ENCODE measurements at places on chromosomes 5 and 9.

DNA sequence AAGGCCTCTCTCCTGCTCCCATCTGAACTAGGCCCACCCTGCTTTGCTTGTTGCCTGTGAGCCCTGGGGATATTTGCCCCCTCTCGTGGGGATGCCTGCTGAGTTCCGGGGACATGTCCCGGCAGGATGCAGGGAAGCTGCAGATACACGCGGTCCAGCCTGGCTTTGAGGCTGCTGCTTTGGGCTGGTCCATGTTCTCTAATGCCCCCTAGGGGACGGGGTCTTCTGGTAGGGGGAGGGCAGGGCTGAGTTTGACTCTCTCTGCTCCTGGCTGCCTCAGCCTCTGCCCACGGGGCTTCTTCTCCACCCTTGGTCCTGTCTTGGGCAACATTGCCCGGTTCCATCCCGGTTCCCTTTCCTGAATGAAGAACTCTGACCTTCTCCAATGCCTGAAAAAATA lies 84.9 kb upstream of the ASS1 start:
- DNase-seq = no peak

DNA sequence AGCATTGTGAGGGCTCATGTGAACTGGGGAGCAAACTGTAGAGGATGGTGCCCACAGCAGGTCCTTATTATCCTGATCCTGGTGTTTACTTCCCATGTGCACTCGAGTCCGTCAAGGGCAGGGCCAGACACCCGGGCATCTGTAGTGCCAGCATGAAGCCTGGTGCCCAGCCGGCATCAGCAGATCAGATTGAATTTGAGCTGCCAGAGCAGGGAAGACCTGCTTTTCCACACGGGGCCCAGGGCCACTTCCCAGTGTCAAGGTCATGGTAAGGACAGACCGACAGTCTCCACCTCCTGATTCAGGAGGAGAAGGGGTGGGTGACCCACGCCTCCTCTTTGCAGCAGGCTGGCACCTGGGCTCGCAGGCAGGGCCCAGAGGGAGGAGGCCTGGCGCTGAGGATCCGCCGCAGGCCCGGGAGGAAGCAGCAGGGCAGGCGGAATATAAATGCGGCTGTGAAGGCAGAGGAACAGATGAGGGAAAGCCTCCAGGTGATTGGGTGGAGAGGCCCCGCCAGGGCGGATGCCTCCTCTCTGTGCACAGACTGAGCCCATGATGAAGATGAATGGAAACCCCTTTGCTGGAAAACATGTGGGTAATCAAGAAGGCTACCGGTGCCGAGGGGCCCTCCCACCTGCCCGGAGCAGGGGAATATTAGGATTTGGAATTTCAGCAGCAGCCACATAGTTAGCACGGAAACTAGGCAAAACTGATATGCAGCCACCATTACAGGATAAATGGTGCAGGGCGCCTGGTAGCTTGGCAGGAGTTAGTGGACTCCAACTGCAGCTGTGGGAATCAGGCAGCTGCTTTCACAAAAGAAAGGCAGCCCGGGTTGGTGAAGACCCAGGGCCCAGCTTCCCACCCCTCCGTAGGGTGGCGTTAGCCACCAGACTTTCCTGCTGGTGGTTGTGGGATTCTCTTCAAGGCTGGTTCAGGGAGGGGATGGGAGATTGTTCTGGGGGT lies 114.9 kb downstream of the GAPVD1 start:
- no peak for DNase-seq

DNA sequence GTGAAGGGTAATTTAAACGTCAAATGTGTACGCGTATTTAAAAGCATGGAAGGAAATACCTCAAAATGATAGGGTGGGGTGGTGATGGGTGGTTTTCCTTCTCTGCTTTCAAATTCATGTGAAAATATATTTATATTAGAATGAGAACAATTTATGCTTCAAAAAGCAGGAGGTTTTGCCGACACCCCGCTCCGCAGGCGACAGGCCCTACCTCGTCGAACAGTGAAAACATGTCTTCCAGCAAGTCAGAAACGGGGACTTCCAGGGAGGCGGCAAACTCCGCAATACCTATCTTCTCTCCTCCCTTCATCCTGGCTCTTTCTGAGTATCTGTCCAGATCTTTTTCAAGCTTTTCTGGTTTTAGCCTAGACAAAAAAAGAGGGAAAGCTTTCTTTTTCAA lies 28.5 kb upstream of the SLC6A3 start:
- no peak for DNase-seq

- DNase-seq = no peak
Observed at GRCh38 chr5:97094579-97095317, 47.7 kb downstream of the LIX1 start.

GRCh38 chr5:57698802-57699201 lies 216.2 kb upstream of the ACTBL2 start:
- peak; percentile 8 for DNase-seq

- DNase-seq = no peak
Observed at GRCh38 chr9:87181670-87182069, 234.4 kb upstream of the GAS1 start.

GRCh38 chr9:135045928-135046738 lies 41.3 kb upstream of the OLFM1 start:
- DNase-seq = no peak

GRCh38 chr5:133053448-133053847 lies 1.6 kb downstream of the HSPA4 start:
- DNase-seq = no peak

DNA sequence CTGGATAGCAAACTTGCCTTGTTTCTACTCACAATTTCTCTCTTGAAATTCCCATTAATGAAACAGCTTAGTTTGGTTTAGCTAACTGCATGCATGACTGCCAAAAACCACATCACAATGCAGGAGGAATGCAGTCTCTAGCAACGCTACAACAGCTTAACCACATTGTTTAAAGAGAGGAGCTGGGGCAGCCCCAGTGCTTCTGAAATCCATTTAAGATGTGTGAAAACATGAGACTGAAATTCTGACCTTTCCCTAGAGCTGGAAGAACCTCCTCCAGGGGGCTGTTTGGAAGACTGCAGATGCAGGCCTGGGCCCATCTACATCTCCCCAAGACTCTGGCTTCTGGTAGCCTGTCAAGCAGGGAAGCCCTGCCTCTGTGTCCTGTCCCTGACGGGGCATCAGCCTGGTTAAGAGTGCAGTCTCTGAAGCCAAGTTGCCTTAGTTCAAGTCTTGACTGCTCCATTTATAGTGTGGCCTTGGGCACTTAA lies 157.1 kb downstream of the ZNF462 start:
- DNase-seq = no peak

- no peak for DNase-seq
Observed at GRCh38 chr5:72539038-72539437, 31.8 kb upstream of the ZNF366 start.

DNA sequence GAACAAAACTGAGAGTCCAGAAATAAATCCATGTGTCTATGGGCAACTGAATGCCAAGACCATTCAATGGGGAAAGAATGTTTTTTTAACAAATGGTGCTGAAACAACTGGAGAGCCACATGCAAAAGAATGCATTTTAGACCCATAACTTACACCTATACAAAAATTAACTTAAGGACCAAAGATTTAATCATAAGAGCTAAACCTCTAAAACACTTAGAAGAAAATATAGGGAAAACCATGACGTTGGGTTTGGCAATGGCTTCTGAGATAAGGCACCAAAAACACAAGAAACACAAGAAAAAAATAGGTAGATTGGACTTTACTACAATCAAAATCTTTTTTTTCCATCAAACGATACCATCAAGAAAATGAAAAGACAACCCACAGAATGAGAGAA lies 48.4 kb upstream of the ANKRD33B start:
- no peak for DNase-seq

- DNase-seq = no peak
Observed at GRCh38 chr9:38694676-38695075, 25.3 kb downstream of the FAM240B start.

- no peak for DNase-seq
Observed at GRCh38 chr5:100026606-100027005, 508.6 kb upstream of the FAM174A start.

DNA sequence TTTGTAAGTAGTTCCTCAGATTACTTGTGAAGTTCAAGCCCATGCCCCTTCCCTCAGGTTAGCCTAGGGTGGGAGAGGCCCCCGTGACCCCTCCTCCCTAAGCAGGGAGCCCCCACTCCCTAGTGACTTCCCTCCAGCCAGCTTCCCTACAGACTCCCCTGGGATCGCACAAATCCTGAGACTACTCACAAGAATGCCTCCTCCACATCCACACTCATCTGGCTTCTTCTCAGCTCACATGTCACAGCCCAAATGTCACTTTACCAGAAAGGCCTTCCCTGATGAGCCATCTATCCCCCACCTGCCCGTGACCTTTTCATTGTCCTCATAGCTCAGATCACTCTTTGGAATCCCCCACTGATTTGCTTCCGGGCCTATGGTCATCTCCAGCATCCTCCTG lies 96.7 kb upstream of the ARAP3 start:
- DNase-seq = no peak

- DNase-seq = no peak
Observed at GRCh38 chr9:137022662-137023008, 5.4 kb downstream of the ABCA2 start.

GRCh38 chr5:9245071-9245470 lies 300.8 kb downstream of the SEMA5A start:
- DNase-seq = no peak

- no peak for DNase-seq
Observed at GRCh38 chr5:54249210-54250028, 61.0 kb downstream of the ARL15 start.

DNA sequence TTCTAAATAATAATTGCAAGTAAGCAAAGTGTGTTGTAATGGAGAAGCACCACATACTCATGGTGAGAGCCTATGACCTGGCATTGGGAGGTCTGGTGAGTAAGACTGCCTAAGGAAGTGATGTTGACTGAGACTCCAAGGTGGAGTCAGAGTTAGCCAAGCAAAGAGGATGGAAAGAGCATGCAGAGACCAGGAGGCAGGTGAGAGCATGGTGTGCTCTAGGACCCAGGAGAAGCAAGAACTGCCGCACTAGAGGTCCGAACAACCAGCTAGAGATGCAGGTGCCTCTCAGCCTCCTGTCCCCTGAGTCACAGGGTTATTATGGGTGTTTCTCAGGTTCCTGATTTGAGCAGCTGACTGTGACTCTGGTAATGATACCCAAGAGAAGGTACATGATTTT lies 27.3 kb downstream of the ANP32B start:
- peak; percentile 37 for DNase-seq

DNA sequence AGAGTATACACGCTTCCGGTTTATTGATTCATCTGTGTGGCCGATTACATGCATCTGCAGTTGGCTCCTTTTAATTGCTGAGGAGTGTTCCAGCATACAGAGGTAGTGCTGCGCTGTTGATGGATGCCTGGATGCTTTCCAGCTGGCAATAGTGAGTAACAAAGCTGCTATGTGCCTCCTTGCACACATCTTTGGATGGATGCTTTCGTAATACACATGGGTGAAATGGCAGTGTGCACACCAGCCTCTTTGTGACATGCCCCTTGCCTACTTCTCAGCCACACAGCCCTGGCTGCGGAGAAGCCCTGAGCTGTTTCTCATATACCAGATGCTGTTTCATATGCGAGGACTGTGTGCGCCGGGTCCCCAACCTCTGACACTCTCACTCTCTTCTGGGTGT lies 151.0 kb downstream of the GADD45G start:
- DNase-seq = no peak

- no peak for DNase-seq
Observed at GRCh38 chr5:110716247-110717245, 9.9 kb downstream of the TMEM232 start.

DNA sequence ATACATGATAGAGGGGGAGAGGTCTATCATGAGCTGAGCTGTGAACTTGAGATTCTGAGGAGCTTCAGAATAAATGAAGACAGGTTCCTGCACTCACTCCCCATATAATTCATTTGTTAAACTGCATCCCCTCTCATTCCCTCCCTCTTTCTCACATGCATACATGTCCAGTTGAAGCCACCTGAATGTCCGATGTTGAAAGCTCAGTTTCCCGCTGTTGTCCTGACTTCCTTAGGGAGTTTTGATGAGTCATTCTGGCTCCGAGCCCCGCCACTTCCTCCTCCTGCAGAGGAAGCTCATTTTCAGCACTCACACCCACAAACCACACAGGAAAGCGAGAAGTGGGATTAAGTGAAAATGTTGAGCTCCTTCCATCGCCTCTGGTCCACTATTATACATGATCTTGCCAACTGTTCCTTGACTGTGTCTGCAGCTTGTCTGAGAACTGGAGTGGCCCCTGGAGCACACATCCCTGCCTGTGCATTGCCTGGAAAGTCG lies 121.2 kb downstream of the CEMIP2 start:
- no peak for DNase-seq

Data from NCI-H510A (cell line).